Left renal pelvis (tissue), 4 donors: ENCODE measurements at places on chromosomes 2 and 18. TPM values are rescaled to one million over a fixed set of nuclear protein-coding genes. Genes with fewer than 3 reads are reported as not detected.

POTEI gene
- 0.10 TPM for polyA plus RNA-seq

PSTPIP2 gene
- polyA plus RNA-seq = 10.9 TPM

CYP27A1 gene
- polyA plus RNA-seq = 47.0 TPM

C18orf32 gene
- polyA plus RNA-seq = 16.5 TPM
